Activated CD4-positive, alpha-beta T cell treated with anti-CD3 and anti-CD28 coated beads, Interleukin-2, Interleukin-4, amounts not matched to agents 100 ng/mL and 50 ng/mL, durations not matched to agents 16 hours and 8 hours (primary cell): ENCODE measurements at places on chromosomes 2 and 18.

DNA sequence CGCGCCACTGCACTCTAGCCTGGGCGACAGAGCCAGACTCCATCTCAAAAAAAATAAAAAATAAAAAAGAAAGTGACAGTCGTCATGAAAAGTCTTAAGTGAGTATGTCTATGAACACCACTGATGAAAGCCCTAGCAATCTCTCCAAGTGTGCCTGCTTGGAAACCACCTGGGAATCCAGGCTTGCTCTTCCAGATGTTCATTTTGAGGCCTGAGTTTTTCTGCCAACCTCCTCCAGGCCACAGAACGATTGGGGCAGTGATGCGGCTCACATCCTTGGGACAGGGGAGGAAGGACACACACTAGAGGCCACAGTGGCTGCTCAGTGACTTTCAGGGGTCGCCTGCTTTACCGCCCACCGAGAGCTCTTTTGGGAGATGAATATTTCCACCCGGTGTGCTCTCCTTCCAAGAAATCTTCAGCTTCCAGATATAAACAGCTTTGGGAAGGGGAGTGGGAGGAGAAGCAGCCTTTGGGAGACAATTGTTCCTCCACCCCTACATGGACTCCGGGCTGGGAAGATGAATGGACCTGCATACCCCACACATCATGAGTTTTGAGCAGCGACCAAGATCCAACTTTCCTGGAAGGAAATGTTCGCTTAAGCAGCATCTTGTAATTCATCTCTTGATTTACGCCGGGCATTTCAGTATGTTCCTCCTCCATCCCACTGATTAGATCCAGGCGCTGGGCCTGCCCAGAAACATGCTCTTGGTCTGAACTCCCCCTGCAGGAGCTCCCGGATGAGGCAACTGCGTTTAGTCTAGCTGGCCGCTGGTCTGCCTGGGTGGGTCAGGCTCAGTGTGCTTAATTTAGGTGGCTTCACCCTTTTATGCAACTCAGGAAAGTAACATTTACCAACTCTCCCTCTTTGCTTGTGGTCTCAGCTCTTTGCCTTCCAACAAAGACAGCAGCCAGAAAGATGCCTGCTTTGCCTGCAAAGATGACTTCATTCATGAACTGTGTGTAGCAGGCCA lies 6.2 kb upstream of the ARMC9 start:
- DNase-seq: no peak

DNA sequence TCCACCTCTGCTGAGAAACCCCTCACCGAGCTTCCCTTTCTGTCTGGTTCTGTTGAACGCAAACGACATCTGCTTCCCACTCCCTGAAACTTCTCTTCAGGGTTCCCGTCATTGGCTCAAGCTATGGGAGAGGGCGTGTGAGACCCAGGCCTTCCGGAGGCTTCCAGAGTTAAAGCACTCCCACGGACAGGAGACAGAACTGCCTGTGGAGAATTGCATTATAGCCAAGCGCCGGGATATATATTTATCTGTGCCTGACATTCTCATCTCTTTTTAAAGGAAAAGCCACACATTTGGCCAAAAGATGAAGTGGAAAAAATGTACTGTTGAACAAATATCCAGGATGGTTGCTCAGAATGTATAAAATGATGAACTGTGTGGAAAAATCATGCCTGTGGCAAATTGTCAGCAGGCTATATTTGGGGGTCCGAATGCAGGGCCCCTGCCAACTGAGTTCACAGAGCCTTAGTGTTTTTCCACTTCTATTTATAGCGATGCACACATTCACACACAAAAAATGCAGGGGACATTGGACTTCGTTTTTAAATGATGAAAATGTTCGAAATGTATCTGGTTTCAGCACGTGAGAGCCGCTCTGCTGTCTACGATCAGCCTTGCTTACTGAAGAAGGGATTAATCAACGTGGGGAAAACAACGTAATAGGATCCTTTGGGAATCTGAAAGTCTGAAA lies 59.5 kb downstream of the E2F6 start:
- DNase-seq: no peak

DNA sequence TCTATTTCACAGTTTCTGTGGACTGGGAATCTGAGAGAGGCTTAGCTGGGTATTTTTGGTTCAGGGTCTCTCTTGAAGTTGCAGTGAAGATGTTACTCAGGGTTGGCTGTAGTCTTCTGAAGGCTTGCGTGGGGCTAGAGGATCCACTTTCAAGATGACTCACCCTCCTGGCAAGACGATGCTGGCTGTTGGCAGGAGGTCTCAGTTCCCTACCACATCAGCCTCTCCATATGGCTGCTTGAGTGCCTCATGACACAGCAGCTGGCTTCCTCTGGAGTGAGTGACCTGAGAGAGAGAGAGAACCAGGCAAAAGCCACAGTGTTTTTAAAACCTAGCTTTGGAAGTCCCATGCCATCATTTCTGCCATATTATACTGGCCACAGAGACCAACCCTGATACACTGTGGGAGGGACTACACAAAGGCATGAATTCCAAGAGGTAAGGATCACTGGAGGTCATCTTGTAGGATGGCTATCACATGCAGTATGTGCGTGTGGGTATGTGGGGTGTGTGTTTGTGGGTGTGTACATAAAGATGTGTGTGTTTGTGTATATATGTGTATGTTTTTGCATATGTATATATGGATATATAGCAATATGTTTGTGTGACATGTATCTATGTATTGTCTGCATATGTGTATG lies 25.1 kb downstream of the DNPEP start:
- peak; percentile 32 for DNase-seq

GRCh38 chr2:28678944-28679343 lies 72.7 kb upstream of the PPP1CB start:
- peak; percentile 61 for DNase-seq

GRCh38 chr2:109500910-109501309 lies 112.9 kb downstream of the SEPTIN10 start:
- no peak for DNase-seq

- DNase-seq: no peak
These were observed 48.4 kb downstream of the PLEKHB2 start for GRCh38 chr2:131153529-131153928.

- DNase-seq: no peak
These were observed 108.6 kb downstream of the CERS6 start for GRCh38 chr2:168564641-168565040.

GRCh38 chr2:10884574-10884975 lies 27.2 kb upstream of the KCNF1 start:
- no peak for DNase-seq

GRCh38 chr2:237859533-237860272 lies at the start of gene RAMP1:
TSS of gene RAMP1 (plus strand) at chr2:237859623. CDS start at chr2:237859676, 53 bp downstream.
- DNase-seq: peak; percentile 48

DNA sequence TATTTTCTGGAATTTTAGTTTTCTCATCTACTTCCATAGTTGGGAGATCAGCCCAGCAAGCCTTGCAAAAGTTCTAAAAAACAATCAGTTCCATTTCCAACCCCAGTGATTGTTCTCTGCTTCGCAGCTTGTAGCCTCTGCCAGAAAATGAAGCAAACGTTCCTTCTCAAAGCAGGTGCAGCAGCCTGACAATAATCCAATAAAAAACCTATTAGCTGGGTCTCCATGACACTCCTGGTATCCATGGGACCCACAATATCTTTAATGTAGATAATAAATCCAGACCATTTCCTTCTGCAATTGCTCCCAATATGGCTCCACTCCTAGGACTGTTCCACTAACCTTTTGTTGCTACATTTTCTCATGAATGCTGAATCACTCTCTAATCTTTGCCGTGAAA lies 140.8 kb upstream of the SETBP1 start:
- no peak for DNase-seq

GRCh38 chr2:138779781-138780445 lies at the start of gene NXPH2:
TSS of gene NXPH2 (minus strand) at chr2:138780390. CDS start at chr2:138780241, 149 bp downstream.
- no peak for DNase-seq

DNA sequence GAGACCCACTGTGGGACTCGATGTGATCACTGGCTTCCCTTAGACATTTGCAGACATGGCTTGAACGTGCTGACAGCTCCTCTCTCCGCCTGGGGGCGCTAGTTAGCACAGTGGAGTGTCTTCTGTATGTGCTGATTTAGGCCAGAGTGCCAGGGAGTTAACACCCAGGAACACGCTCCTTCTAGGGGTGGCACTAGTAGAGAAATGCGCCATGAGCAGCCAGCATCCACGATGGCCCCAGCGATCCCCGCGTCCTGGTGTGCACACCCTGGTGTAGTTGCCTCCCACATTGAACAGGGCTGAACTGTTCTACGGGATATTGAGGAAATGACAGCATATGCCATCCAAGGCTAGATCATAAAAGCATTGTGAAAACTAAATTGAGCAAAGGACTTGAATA lies 11.4 kb upstream of the NMUR1 start:
- peak; percentile 10 for DNase-seq

DNA sequence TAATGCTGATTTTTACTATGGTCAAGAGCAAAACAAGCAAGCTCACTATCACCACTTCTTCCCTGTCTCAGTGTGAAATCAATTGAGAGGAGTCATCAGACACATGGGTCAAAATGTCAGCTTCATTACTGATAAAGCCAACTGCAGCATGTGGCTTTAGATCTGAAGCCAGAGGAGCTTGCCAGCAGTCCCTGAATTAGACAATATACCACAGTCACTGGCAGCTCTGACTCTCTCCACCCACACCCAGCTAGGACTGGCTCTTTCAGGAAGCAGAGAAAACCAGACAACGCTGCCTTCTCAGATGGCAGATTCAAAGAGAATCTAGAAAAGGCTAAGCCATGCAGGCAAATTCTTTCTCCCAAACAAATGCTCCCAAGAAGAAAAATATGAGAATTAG lies 20.0 kb upstream of the ASB18 start:
- DNase-seq: no peak
